SJCRH30 (cell line): ENCODE measurements at places on chromosomes 4 and X. TPM values are rescaled to one million over a fixed set of nuclear protein-coding genes. Genes with fewer than 3 reads are reported as not detected.

MND1 gene
- 34.2 and 35.7 TPM in 2 replicates for total RNA-seq

STARD8 gene
- 9.2 and 9.7 TPM in 2 replicates for total RNA-seq

GRCh38 chr4:169573889-169574288, 38.5 kb downstream of the NEK1 start:
- no peak overlapping the region for H3K4me3 ChIP-seq
- H3K4me1 ChIP-seq = 0 out of 2 replicates have a peak, but pooled peaks cover 6% of the 10 kb centered on the region
- no peak for DNase-seq

DNA sequence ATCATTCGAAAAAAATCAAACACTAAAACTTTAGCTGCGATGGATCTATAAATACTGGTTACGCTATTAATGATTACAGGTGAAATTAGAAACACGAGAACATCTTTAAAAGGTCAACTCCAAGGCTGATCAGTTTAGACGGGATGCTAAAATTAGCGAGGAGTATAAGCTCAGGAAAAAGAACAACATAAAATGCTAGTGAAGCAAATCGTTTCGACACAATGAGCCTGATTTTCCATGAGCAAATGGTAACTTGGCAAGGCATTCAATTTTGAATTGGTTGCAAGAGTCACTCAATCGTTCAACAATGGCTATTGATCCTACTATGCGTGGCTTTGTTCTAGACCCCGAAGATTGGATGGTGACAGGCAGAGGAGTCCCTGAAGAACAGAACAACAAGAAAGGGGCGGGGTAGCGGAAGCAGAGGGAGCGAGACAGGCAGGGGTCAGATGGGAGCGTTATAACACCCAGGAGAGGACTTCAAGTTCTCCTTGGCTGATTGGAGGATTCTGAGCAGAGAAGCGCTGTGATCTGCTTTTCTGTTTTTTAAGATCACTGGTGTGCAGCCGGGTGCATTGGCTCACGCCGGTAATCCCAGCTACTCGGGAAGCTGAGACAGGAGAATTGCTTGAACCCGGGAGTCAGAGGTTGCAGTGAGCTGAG, 146.5 kb downstream of the RBM47 start:
- no peak for DNase-seq
- H3K4me3 ChIP-seq = no peak overlapping the region
- no peaks in the 10 kb centered on the region for H3K4me1 ChIP-seq
- no peak overlapping the region for H3K27ac ChIP-seq

DNA sequence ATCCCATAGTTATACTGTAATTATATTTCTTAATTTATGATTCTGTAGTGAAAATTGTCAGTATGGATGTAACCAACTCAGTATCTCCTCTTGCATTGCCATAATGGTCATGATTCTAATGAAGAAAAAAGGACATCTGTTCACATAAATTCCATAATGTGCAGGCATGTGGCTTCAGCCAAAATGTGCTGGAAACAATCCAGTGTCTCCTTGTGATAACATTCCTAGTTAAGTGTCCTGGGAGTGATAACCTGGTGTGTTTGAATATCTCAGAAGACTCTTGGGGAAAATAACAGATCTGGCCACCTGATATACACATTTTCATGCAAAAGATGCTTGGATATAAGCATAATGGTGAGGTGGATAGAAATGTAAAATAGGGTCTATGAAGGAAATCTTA, 2309.8 kb downstream of the PCDH7 start:
- peaks cover 7% of the 10 kb centered on the region; the same call in 1 of the 2 replicates for H3K4me1 ChIP-seq
- DNase-seq = peak; percentile 32
- no peaks in the 10 kb centered on the region for H3K36me3 ChIP-seq
- H3K4me3 ChIP-seq = no peak overlapping the region

GRCh38 chr4:10673817-10674369, 10.7 kb downstream of the CLNK start:
- no peak overlapping the region for H3K27ac ChIP-seq
- no peaks in the 10 kb centered on the region for H3K36me3 ChIP-seq
- H3K27me3 ChIP-seq = no peaks in the 10 kb centered on the region
- H3K4me1 ChIP-seq = no peaks in the 10 kb centered on the region
- no peak for DNase-seq
- no peak overlapping the region for H3K4me3 ChIP-seq

- no peaks in the 10 kb centered on the region for H3K27me3 ChIP-seq
- H3K4me3 ChIP-seq = no peak overlapping the region
- H3K4me1 ChIP-seq = no peaks in the 10 kb centered on the region
- no peak overlapping the region for H3K27ac ChIP-seq
- H3K36me3 ChIP-seq = no peaks in the 10 kb centered on the region
Measured at GRCh38 chrX:109871121-109871888, 131.6 kb upstream of the TMEM164 start.

GRCh38 chr4:38387348-38387747, 276.7 kb upstream of the KLF3 start:
- no peak for DNase-seq
- no peaks in the 10 kb centered on the region for H3K36me3 ChIP-seq
- H3K4me1 ChIP-seq = no peaks in the 10 kb centered on the region
- no peak overlapping the region for H3K27ac ChIP-seq

DNA sequence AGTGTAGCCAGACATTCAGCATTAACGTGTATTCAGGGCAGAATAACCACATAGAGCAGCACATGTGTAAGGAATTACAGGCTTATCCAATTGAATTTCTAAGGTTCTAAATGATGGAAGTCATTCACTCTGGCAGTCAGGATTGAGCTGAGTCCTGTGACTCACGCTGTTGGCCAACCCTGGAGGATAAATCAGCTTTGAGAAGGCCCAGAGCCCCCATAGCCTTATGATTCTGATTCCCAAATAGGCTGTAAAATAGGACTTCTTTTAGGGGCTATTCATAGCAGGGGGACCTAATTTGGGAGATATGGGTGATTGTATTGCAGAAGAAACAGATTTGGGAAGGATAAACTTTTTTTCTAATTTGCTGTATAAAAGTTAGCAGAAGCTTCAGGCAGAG, 8.1 kb upstream of the HPF1 start:
- H3K4me3 ChIP-seq = no peak overlapping the region
- no peaks in the 10 kb centered on the region for H3K36me3 ChIP-seq
- no peak overlapping the region for H3K27ac ChIP-seq
- no peaks in the 10 kb centered on the region for H3K27me3 ChIP-seq

GRCh38 chr4:17780501-17781299, 721 bp downstream of the FAM184B start:
- no peaks in the 10 kb centered on the region for H3K27me3 ChIP-seq
- no peaks in the 10 kb centered on the region for H3K36me3 ChIP-seq
- no peak for DNase-seq
- H3K27ac ChIP-seq = no peak overlapping the region
- H3K4me3 ChIP-seq = no peak overlapping the region
- H3K4me1 ChIP-seq = no peaks in the 10 kb centered on the region

SPANXN3 gene
- not detected in 2 replicates for total RNA-seq

- H3K4me1 ChIP-seq = no peaks in the 10 kb centered on the region
- DNase-seq = no peak
- no peaks in the 10 kb centered on the region for H3K36me3 ChIP-seq
- H3K4me3 ChIP-seq = no peak overlapping the region
- H3K27ac ChIP-seq = no peak overlapping the region
- no peaks in the 10 kb centered on the region for H3K27me3 ChIP-seq
Measured at GRCh38 chrX:4572691-4573090, 859.2 kb upstream of the PRKX start.

TMPRSS11A gene
- not detected in 2 replicates for total RNA-seq

GRCh38 chrX:68912113-68912512, 83.3 kb downstream of the EFNB1 start:
- DNase-seq = peak; percentile 20
- no peak overlapping the region for H3K27ac ChIP-seq
- peak overlapping the region; percentile 47 for H3K4me3 ChIP-seq
- H3K4me1 ChIP-seq = no peaks in the 10 kb centered on the region; the same call in 1 of the 2 replicates
- H3K27me3 ChIP-seq = no peaks in the 10 kb centered on the region

HMX1 gene
- total RNA-seq = not detected in 2 replicates

DNA sequence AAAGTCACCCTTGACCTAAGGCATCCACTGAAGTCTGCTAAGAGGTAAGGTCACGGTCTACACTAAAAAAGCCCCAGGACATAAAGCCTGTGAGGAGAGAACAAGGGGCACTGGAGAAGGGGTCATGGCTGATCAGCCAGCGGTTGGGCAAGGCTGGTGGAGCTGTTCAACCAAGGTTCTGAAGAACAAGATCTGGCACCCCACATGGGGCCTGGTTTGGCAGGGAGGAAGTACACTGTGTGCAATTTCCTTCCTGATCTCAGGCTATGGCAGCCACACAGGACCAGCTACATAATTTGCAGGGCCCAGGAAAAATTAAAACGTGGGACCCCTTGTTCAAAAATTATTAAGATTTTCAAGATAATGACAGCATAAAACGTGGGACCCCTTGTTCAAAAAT, 14.1 kb upstream of the BRS3 start:
- DNase-seq = no peak
- no peaks in the 10 kb centered on the region for H3K27me3 ChIP-seq
- no peak overlapping the region for H3K27ac ChIP-seq
- H3K4me1 ChIP-seq = no peaks in the 10 kb centered on the region
- H3K36me3 ChIP-seq = no peaks in the 10 kb centered on the region

FGF13 gene
- total RNA-seq = 55.6 and 59.0 TPM in 2 replicates

DNA sequence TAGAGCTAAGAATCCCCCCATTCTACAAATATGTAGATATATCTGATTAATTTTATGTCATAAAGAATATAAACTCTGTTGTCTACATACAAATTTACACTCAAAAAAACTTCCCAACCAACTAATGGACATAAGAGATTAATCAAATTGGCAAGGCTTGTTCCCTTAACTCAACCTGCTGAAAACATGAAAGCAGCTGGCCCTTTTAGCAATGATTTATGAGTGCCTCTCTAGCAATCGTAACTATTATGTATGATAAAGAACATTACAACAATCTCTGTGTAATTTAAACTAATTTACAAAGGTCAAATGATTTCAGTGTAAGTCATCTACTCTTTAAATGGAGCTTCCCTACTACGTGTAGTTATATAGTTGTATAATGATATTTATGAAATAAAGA, 83.1 kb upstream of the FTHL17 start:
- H3K27me3 ChIP-seq = no peaks in the 10 kb centered on the region
- no peak for DNase-seq
- no peak overlapping the region for H3K4me3 ChIP-seq
- H3K27ac ChIP-seq = no peak overlapping the region
- no peaks in the 10 kb centered on the region for H3K4me1 ChIP-seq

DNA sequence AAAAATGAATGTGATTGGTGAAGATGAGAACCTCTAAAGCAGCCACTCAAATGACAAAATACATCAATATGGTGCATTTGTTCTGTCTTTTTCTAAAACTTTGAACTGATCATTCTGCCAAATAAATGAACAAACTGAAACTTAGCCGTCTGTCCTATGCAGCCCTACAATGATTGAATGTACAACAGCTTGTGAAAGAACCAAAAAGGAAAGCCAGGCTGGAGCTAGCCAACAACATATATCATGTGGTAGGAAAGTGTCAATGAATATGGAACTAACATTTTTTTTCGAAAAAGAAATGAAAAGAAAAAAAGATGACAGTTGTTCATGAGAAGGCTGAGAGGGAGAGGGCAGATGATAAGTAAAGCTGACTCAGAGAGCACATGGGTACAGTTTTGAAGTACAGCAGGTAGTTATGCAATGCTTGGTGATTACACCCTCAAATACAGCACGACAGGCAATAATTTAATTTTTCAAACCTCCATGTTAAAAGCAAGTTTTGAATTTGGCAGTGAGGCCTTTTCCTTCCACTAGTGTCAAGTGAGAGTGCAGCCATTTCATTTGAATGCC, 21.2 kb upstream of the SLC7A11 start:
- H3K4me1 ChIP-seq = peaks cover 4% of the 10 kb centered on the region; the same call in 1 of the 2 replicates
- DNase-seq = no peak
- H3K27me3 ChIP-seq = no peaks in the 10 kb centered on the region

RNF175 gene
- total RNA-seq = not detected in 2 replicates

- no peaks in the 10 kb centered on the region for H3K27me3 ChIP-seq
- no peak overlapping the region for H3K4me3 ChIP-seq
- peak; percentile 49 for DNase-seq
- no peaks in the 10 kb centered on the region for H3K36me3 ChIP-seq
Measured at GRCh38 chr4:103915224-103915869, 195.6 kb upstream of the TACR3 start.

- H3K27me3 ChIP-seq = no peaks in the 10 kb centered on the region
- H3K27ac ChIP-seq = no peak overlapping the region
- no peaks in the 10 kb centered on the region for H3K4me1 ChIP-seq
Measured at GRCh38 chr4:75953509-75953908, 12.7 kb upstream of the NAAA start.

DNA sequence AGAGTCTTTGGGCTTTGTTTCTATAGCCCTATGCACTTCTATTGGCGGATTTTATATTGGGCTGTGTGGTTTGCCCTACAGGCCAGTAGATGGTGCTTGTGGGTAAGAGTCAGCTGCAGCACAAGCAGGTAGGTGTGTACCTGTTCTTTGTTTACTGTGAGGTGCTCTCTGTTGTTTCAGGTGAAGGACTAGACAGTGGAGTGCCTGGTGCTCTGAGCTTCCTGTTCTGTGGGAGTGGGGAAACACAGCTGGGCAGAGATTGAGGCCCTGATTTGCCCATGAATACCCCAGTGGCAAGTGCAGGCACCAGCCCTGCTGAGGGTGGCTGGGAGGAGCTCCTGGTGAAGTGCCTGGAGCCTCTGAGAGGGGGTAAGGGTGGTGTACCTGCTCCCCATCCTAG, 26.3 kb upstream of the UCP1 start:
- H3K4me1 ChIP-seq = no peaks in the 10 kb centered on the region
- H3K27me3 ChIP-seq = no peaks in the 10 kb centered on the region
- H3K27ac ChIP-seq = no peak overlapping the region

DNA sequence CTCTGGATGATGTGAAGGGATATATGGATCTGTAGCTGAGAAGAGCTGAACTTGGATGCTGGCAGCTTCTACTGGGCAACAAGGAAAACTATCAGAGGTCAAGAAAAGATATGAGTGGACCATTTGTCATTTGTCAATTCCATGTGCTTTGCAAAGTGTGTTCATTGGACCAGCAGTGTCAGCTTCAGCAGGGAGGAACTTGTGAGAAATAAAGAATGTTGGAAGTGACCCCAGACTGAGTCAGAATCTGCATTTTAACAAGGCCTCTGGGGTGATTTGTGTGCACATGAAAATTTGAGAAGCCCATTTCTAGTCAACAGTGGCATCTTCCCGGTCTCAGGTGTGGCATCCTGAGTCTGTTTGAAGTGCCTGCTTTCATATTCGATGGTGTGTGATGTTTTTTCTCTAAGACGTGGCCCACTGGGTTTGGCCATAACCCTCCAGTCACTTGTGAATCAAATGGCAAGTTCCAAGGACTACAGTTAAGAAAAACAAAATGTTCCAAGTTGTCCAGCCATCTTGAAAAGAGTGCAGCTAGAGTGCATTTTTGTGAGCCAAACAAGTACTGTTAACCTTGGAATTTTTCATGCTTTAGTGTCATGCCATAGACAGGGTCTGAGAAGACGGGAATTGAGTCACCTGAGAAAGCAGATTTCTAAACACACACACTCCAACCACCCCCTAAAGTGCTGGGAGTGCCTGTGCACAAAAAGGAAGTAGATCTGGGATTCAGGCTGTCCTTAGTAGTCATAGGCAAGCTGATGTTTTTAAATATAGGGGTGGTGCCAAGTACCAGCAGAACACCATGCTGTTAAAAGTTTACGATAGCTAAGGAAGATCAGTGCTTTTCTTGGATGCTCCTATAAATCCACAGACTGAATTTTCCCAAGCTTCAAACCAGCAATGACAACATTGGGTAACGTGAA, 26.4 kb downstream of the GPM6B start:
- H3K27ac ChIP-seq = no peak overlapping the region
- no peak overlapping the region for H3K4me3 ChIP-seq
- no peaks in the 10 kb centered on the region for H3K4me1 ChIP-seq

RS1 gene
- not detected in 2 replicates for total RNA-seq

- H3K4me3 ChIP-seq = no peak overlapping the region
- DNase-seq = no peak
- H3K27me3 ChIP-seq = no peaks in the 10 kb centered on the region
- H3K4me1 ChIP-seq = peaks cover 12% of the 10 kb centered on the region
- no peak overlapping the region for H3K27ac ChIP-seq
- H3K36me3 ChIP-seq = no peaks in the 10 kb centered on the region
Measured at GRCh38 chrX:9646471-9647224, 119.0 kb downstream of the GPR143 start.
